Uterus (tissue), 4 donors: ENCODE measurements at places on chromosomes 12 and 14. TPM values are rescaled to one million over a fixed set of nuclear protein-coding genes. Genes with fewer than 3 reads are reported as not detected.

IL31 gene
- total RNA-seq = not detected

LRP1-AS gene
- not detected for total RNA-seq

BHLHE41 gene
- 4.6 TPM for total RNA-seq

SLC10A1 gene
- total RNA-seq = not detected

GRIN2B gene
- total RNA-seq = under 0.01 TPM

SLC5A8 gene
- total RNA-seq = not detected

ANKS1B gene
- 16.6 TPM for total RNA-seq

HOXC12 gene
- total RNA-seq = not detected

VPS33A gene
- 17.3 TPM for total RNA-seq

SMOC1 gene
- total RNA-seq = 2.1 TPM

PDE3A gene
- 75.8 TPM for total RNA-seq

ACRBP gene
- 1.6 TPM for total RNA-seq

ZNF641 gene
- 48.1 TPM for total RNA-seq

PTPRR gene
- total RNA-seq = 5.5 TPM

CHGA gene
- total RNA-seq = not detected

NEUROD4 gene
- not detected for total RNA-seq

OVCH1 gene
- total RNA-seq = not detected

FRS2 gene
- 159 TPM for total RNA-seq

BIN2 gene
- total RNA-seq = 0.29 TPM

ACSM4 gene
- not detected for total RNA-seq

EXOC3L4 gene
- 5.6 TPM for total RNA-seq

GZMB gene
- 2.8 TPM for total RNA-seq

CCDC38 gene
- not detected for total RNA-seq
